Dermis microvascular lymphatic vessel endothelial cell (primary cell): ENCODE measurements at places on chromosomes 12 and 14. TPM values are rescaled to one million over a fixed set of nuclear protein-coding genes. Genes with fewer than 3 reads are reported as not detected.

DNA sequence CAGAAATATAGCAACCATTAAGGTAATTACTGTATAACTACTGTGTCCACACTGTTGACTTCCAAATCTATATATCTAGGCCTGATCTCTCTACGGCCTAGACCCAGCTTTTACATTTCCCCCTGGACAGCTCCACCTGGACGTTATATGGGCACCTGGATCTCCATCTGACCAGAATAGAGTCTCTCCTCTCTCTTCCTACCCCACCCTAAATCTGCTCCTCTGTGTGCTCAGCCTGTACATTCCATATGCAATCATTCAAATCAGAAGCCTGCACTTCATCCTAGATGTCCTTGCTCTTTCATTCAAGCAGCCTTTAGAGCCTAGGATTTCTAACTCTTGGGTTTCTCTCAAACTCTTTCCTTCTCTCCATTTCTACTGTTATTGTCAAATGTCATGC, 255.0 kb downstream of the PAX9 start:
- no peak for DNase-seq

- no peak for DNase-seq
Measured at GRCh38 chr12:23659131-23659530, 290.3 kb downstream of the SOX5 start.

GRCh38 chr14:95668235-95668772, 17.9 kb upstream of the TCL1B start:
- no peak for DNase-seq

The FGF23 gene
- total RNA-seq, result under 0.01 TPM in 1 of 2 replicates, not detected in the other

GRCh38 chr12:55822228-55822627, 4.4 kb downstream of the ORMDL2 start:
- no peak for DNase-seq

DNA sequence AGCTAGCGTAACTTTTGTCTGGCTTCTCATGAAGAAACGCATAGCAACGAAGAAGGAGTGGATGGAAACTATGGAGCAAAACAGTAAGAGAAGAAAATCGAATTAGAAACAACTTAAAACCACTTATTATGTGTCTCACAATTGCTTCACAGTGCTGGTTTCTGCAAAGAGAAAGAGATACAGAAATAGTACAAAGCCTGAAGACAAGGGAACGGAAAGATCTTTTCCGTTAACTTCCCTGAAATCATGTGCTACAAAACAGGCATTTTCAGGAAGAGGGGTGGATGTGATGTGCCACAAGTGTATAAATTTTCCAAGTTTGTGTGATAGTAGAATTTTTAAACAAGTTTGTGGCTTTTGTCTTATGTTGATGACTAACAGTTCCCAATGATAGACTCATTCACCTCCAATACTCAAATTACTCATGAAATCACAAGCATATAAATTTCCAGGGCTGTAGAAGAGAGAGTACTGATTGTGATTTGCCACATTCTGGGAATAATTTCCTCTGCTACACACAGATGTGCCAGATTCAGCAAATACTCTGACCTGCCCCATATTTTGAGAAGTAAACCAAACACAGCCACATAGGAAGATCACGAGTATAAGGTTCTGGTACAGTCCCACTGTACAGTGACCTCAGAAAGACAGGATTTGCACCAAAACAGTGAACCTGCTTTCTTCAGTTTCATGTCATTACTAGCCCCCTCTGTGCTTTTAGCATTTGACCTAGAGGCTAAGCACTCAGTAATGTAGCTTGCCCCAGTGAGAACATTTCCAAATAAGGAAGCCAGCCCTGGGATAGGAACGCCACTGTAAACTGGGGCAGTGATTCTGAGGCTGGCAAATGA, 41.4 kb upstream of the PPFIA2 start:
- no peak for DNase-seq

- no peak for DNase-seq
Measured at GRCh38 chr14:86739761-86740160, 1209.8 kb downstream of the FLRT2 start.

DNA sequence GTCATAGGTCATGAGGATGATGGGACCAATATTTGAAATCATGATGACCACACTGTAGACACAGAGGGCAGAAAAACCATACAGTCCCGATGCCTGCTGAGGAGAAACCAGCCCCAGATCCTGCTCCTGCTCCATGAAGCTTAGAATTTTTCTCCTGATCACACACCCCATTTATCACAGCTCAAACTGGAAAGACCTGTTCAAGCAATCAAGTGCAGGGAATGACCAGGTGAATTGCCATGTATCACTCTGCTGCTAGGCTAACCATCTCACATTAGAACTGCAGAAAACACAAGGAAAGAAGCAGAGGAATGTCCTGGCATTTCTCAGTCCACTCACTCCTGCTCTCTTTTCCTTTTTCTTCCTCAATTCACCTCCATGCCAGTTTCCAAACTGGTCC, 18.1 kb downstream of the MANSC1 start:
- no peak for DNase-seq

- DNase-seq, result no peak
Measured at GRCh38 chr12:107102294-107102693, 8.9 kb upstream of the CRY1 start.

The CPNE8 gene
- total RNA-seq, result 11.0 and 13.9 TPM in 2 replicates

The CLEC9A gene
- total RNA-seq, result not detected in 2 replicates

The DBX2 gene
- total RNA-seq, result not detected in 2 replicates

- DNase-seq, result no peak
Measured at GRCh38 chr12:57419495-57419894, 11.3 kb downstream of the R3HDM2 start.

The GYS2 gene
- not detected in 2 replicates for total RNA-seq

The NRIP2 gene
- 0.13 TPM in 1 of 2 replicates, not detected in the other for total RNA-seq

- DNase-seq, result no peak
Measured at GRCh38 chr12:5204271-5204670, 160.6 kb downstream of the KCNA5 start.

The PIANP gene
- not detected in 2 replicates for total RNA-seq

DNA sequence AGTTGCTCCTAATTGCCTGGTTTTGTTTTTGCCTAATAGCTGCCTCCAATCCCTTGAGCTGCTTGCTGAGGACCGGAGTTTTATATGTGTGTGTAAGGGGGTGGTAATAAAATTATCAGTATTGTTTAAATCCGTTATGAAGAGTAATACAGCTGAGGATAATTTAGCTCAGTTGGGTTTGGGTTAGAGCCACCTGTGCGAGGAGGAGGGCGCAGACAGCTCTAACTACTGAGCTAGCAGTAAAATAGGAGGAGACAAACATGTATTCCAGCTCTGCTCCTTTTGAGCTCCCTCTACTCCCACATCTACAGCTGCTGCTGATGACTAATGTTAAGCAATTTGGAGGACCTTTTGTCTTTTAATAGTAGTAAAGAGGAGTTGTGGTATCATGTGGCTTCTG, 61.5 kb downstream of the SPATS2 start:
- DNase-seq, result peak; percentile 28

GRCh38 chr14:31164115-31164514, 43.5 kb downstream of the HECTD1 start:
- DNase-seq, result no peak

- no peak for DNase-seq
Measured at GRCh38 chr12:88627501-88627900, 47.2 kb upstream of the KITLG start.

The TMEM119 gene
- not detected in 2 replicates for total RNA-seq

The RDH5 gene
- total RNA-seq, result 0.13 and 0.63 TPM in 2 replicates

GRCh38 chr12:49796606-49797448, 31.4 kb downstream of the NCKAP5L start:
- DNase-seq, result no peak

GRCh38 chr14:103480595-103480994, 42.0 kb downstream of the CKB start:
- DNase-seq, result no peak

- DNase-seq, result no peak
Measured at GRCh38 chr14:65132855-65133254, 30.5 kb upstream of the MAX start.

The YARS2 gene
- 31.4 and 33.9 TPM in 2 replicates for total RNA-seq

- DNase-seq, result no peak
Measured at GRCh38 chr14:24513009-24513408, 4.9 kb upstream of the CMA1 start.

GRCh38 chr12:54358191-54358944, 5.9 kb downstream of the GPR84 start:
- no peak for DNase-seq

The TMEM117 gene
- total RNA-seq, result 4.0 and 7.5 TPM in 2 replicates

- no peak for DNase-seq
Measured at GRCh38 chr12:90085494-90086274, 377.0 kb upstream of the ATP2B1 start.
